Chondrocyte (in vitro differentiated cells): ENCODE measurements at places on chromosomes 4 and X. TPM values are rescaled to one million over a fixed set of nuclear protein-coding genes. Genes with fewer than 3 reads are reported as not detected.

Gene F11
- not detected in 3 replicates for total RNA-seq

Gene MAOA
- total RNA-seq, result 0.46 to 4.0 TPM (median 3.4 TPM) in 3 replicates

Gene FUNDC1
- 12.0 to 15.6 TPM (median 13.1 TPM) in 3 replicates for total RNA-seq

Gene PRDM5
- 9.3 to 14.0 TPM (median 10.6 TPM) in 3 replicates for total RNA-seq

Gene RAB33B
- 12.4 to 14.2 TPM (median 13.8 TPM) in 3 replicates for total RNA-seq

Gene IL2RG
- not detected in 3 replicates for total RNA-seq

Gene ERCC6L
- 0.82 to 1.9 TPM (median 0.87 TPM) in 3 replicates for total RNA-seq

Gene SLITRK2
- total RNA-seq, result not detected in 3 replicates

Gene RAB33A
- 3.2 to 16.7 TPM (median 16.7 TPM) in 3 replicates for total RNA-seq

Gene AREG
- not detected in 3 replicates for total RNA-seq

Gene NKX3-2
- total RNA-seq, result 2.4 to 4.9 TPM (median 3.4 TPM) in 3 replicates

Gene JAKMIP1
- 0.10 TPM in 1 of 3 replicates, not detected in the others for total RNA-seq

Gene UGT2B7
- total RNA-seq, result 2.4 to 7.1 TPM (median 6.5 TPM) in 3 replicates

Gene SLC10A4
- total RNA-seq, result 0.18 TPM in 1 of 3 replicates, not detected in the others

Gene FABP2
- total RNA-seq, result not detected in 3 replicates

Gene NXF2
- not detected in 3 replicates for total RNA-seq

Gene DCLK2
- 17.7 to 20.0 TPM (median 18.7 TPM) in 3 replicates for total RNA-seq

Gene SSX1
- total RNA-seq, result not detected in 3 replicates

Gene SMARCA1
- 123 to 126 TPM (median 123 TPM) in 3 replicates for total RNA-seq

Gene CYLC1
- total RNA-seq, result not detected in 3 replicates

Gene COMMD8
- 15.7 to 23.7 TPM (median 18.7 TPM) in 3 replicates for total RNA-seq

Gene RASL11B
- total RNA-seq, result 6.5 to 30.5 TPM (median 8.1 TPM) in 3 replicates

Gene SLC9B2
- 18.7 to 21.7 TPM (median 20.3 TPM) in 3 replicates for total RNA-seq

Gene HHIP
- total RNA-seq, result 28.5 to 38.3 TPM (median 32.4 TPM) in 3 replicates

Gene ASB12
- 0.27 to 0.44 TPM in 2 of 3 replicates, not detected in the other for total RNA-seq

Gene FGB
- 2.1 to 2.4 TPM in 2 of 3 replicates, not detected in the other for total RNA-seq

Gene MGARP
- total RNA-seq, result 2.6 to 3.5 TPM (median 3.4 TPM) in 3 replicates

Gene ADH1B
- total RNA-seq, result 0.31 to 1.2 TPM (median 0.69 TPM) in 3 replicates

Gene MSN
- 335 to 384 TPM (median 382 TPM) in 3 replicates for total RNA-seq

Gene RHOXF2
- total RNA-seq, result not detected in 3 replicates

Gene GPRASP3
- 2.5 to 3.8 TPM (median 3.2 TPM) in 3 replicates for total RNA-seq

Gene SPANXA1
- total RNA-seq, result not detected in 3 replicates

Gene SORCS2
- total RNA-seq, result 9.4 to 21.7 TPM (median 10.9 TPM) in 3 replicates

Gene RBM3
- total RNA-seq, result 224 to 303 TPM (median 283 TPM) in 3 replicates

Gene MAGEC1
- total RNA-seq, result not detected in 3 replicates

Gene XAGE2
- total RNA-seq, result not detected in 3 replicates

Gene MAGEB17
- not detected in 3 replicates for total RNA-seq

Gene VCX3A
- total RNA-seq, result not detected in 3 replicates

Gene GPR34
- total RNA-seq, result not detected in 3 replicates

Gene SHROOM3
- 29.2 to 43.4 TPM (median 42.7 TPM) in 3 replicates for total RNA-seq

Gene TMPRSS11B
- not detected in 3 replicates for total RNA-seq

Gene PRKG2
- not detected in 3 replicates for total RNA-seq

Gene ENOPH1
- 32.2 to 33.6 TPM (median 33.1 TPM) in 3 replicates for total RNA-seq

Gene ADH1A
- total RNA-seq, result not detected in 3 replicates

Gene CTAG1A
- not detected in 3 replicates for total RNA-seq

Gene BCLAF3
- total RNA-seq, result 8.3 to 9.4 TPM (median 8.9 TPM) in 3 replicates

Gene UCP1
- not detected in 3 replicates for total RNA-seq

Gene GIMD1
- total RNA-seq, result not detected in 3 replicates

Gene LRRC66
- total RNA-seq, result 0.57 to 1.5 TPM (median 0.77 TPM) in 3 replicates

Gene PLAC8
- total RNA-seq, result 0.51 TPM in 1 of 3 replicates, not detected in the others

Gene BRCC3
- 14.2 to 17.2 TPM (median 15.8 TPM) in 3 replicates for total RNA-seq

Gene PPEF2
- not detected in 3 replicates for total RNA-seq

Gene MANBA
- 34.9 to 38.5 TPM (median 36.9 TPM) in 3 replicates for total RNA-seq

Gene OPN1MW
- not detected in 3 replicates for total RNA-seq

Gene FAM3A
- 35.7 to 38.5 TPM (median 36.5 TPM) in 3 replicates for total RNA-seq

Gene DOK7
- 0.37 TPM in 1 of 3 replicates, not detected in the others for total RNA-seq
